ENCODE measurements at places on chromosomes 4 and X.
A peak's percentile ranks its signal among the peaks of the same experiment; 100 is the strongest.

DNA sequence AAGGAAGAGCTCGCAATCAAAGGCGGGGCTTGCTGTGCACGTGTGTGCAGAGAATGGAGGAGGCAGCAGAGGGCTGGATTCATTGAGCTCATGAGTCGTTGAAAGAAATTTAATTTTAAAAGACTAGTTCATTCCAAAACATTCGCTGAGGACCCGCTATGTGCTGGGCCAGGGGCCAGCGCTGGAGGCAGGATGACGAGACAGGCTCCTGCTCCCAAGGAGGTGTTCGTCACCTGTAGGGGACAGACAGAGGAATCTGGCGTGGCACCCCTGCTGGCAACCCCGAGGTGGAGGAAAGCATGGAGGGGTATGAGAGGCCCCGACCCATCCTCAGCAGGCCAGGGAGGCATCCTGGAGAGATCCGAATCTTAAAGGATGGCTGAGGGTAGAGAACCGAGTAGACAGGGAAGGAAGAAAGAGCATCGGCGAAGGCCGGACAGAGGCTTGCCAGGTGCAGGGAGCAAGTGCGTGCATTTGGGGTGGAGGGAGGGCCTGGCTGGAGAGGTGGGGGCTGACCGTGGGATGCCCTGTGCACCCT is 96.4 kb downstream of the CPZ start:
- DNase-seq = no peak

DNA sequence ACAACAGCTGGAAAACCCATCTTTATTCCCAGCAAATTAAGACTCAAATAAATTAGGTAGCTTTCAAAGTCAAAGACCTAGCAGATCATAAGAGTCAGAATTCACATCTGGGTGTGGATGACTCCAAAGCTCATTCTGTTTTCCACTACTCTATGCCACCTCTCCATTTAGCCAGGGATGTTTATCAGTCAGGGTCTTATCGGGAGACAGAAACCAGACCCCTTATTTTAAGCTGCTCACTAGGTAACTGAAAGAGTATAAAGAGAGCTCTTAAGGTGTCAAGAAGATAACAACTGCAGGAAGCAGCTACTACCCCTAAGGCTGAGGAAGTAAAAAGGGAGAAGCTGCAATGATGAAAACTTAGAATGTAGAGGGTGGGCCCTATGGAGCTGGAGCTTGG is 333.7 kb upstream of the KLF3 start:
- DNase-seq = peak; percentile 45

- DNase-seq = no peak
These were observed 4.4 kb upstream of the INPP4B start for GRCh38 chr4:142850478-142850877.

GRCh38 chr4:18202486-18202885 is 180.9 kb upstream of the LCORL start:
- DNase-seq = no peak

DNA sequence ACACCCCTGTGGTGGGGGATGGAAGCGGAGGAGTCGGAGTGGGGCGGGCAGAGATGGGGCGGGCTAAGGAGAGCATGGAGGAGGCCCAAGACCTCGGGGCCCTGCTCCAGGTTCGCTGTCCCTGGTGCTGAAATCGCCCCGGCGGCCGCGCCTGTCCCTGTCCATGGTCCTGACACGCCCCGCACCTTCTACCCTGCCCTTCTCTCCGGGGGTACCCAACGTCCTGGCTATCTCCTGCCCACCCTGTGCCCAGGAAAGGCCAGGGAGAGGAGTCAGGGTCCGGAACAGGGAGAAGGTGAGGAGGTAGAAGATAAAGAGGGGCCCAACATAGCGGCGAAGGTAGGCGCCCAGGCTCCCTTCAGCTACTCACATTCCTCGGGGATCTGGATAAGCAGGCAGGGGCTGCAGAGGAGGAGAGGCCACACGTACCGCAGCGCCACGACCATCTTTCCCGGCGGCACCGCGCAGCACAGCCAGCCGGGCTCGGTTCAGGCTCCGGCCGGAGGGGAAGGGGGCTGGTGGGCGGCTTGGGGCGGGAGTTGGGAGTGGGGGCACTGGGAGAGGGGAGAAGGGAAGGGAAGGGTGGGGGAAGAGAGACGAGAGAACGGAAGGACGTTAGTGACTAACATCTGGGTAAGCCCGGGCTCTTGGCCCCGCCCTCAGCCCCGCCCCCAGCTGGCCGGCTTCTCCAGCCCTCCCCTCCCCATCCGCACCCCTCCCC is 10.4 kb downstream of the L1CAM start:
- peak; percentile 5 for DNase-seq

GRCh38 chr4:156100651-156101050 is 147.0 kb upstream of the CTSO start:
- DNase-seq = no peak

DNA sequence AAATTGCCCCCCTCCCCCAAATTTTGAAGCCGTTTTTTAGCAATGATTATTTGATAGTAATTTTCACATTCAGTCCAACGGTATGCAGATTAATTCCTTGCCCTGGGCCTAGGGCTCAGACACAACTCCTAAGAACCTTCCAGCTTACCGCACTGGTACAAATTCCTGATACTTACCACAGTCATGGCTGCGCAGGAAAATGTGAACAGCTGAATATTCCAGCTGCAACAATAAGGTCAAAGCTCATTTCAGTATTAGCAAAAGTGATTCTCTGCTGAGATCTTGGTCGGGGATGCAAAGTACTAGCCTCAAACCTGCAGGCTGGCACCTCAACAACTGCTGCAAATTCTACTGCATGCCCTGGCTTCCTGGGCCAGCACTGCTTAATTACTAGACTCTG is 3.0 kb downstream of the ATP11C start:
- no peak for DNase-seq

- DNase-seq = no peak
These were observed 6.1 kb downstream of the APLN start for GRCh38 chrX:129648514-129649267.

DNA sequence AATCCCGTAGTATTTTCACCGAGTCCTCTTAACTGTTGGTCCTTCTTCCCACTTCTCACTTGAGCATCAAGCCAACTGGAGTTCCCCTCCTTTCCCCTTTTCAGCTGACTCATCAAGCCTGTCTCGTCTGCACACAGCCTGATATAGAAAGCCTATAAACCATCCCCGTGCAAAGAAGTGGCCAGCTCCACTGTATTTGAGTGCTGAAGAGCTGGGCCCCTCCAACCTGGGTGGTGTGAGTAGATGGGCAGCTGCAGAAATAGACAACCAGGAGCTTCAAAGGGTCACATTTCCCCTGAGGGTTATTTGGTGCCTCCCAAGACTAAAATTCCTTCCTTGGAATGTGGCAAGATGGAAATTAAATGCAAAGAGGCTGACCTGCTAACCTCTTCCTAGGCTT is 199.7 kb downstream of the HS6ST2 start:
- DNase-seq = no peak

DNA sequence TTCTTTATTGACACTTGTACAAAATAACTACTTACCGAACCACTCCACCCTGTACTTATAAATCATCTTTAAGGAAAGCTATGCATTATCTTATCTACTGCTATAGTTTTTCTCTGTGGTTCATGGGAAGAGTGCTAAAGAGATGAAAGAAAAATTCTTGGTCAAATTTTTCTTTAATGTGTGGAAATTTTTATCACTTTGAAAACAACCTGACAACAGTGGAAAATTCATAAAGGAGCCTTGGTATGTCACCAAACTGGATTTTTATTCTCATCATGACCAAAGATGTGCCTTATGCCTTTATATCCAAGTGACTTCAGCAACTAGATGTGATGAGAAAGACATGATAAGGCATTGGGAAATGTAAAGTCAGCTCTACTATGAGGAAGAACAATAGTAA is 67.2 kb upstream of the SPP1 start:
- no peak for DNase-seq

- DNase-seq = no peak
These were observed 10.0 kb downstream of the SAT1 start for GRCh38 chrX:23792861-23793553.

- DNase-seq = no peak
These were observed 19.5 kb upstream of the HADH start for GRCh38 chr4:107970063-107970798.

DNA sequence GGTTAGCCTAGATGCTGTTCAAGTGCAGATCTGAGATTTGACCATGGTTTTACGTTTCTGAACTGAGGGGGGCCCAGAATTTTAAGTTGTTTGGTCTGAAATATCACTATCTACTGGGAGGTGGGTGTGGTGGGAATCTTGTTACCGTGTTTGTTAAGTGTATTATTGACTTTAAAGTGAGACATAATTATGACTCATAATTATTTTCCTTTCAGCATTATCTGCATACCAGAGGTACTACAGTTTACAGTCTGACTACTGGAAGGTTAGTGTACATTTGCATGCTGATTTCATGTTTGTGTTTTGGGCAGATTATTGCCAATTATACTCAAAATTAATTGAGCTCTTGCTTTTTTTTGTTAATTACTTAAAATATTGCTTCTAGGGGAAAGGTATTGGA is 101.5 kb downstream of the KDM6A start:
- DNase-seq = no peak

DNA sequence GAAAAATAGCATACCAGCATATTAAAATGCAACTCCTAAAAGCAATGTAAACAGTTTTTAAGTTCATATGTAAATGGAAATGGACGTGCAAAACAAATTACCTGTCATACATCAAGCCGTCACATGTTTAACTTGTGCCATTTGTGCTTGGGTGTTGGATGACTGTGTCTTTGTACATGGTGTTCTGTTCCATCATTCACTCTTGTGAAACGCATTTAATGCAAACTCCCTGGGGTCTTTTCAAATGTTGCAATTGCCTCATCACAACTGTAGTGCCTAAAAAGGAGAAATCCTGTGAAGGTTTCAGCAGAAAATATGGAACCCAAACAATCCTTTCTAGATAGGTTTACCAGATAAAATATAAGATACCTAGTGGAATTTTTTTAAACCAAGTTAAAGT is 52.4 kb downstream of the PHOX2B start:
- no peak for DNase-seq

GRCh38 chr4:155009288-155009687 is 199.1 kb upstream of the NPY2R start:
- no peak for DNase-seq

DNA sequence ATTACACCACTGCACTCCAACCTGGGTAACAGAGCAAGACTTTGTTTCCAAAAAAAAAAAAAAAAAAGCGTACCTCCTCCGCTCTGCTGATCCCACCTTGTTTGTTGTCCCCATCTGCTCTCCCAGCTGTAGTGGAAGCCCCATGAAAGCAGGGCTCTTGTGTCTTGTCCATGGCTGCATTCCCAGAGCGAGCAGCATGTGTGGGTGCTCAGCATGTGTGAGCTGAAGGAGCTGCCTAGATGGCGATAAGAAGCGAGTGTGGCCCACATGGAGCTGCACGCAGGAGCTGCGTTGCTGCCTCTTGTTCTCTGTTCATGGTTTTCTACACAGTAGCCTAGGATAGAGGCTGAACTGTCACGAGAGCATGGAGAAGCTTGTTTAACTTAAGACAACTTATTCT is 12.4 kb downstream of the NSD2 start:
- DNase-seq = no peak

DNA sequence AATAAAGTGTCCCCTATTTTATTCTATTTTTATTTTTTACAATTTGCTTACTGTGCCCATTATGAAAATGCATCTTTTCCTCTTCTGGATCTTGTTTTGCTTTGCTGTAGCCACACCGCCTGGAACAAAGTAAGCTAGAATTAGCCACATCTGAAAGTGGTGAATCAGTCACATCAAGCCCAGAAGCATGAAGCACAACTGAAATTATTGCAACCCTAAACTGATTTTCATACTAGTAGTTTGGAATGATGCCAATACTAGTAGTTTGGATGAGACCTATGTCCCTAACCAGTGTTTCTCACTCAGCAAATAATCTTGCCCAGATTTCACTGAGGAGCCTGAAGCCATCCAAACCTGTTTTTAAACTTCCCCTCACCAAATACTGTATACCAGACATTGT is 303.0 kb downstream of the EPHA5 start:
- no peak for DNase-seq

- DNase-seq = no peak
These were observed 1.5 kb upstream of the PAQR3 start for GRCh38 chr4:78940752-78941151.

DNA sequence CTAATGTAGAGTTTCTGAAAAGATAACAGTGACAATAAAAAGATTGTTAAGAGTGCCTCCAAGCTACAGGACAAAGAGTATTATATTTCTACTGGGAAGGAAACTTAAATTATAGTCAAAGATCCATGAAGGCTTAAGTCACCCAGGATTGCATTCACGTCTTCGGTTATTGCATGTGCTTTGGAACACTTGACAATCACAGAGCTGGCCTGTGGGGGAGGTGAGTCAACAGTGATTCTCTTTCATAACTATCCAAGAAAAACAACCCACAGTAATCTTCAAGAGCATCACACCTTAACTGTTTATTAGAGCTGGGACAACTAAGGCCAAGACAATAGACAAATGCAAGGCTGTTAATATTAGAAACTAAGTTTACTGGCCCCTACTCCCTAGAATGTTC is 40.3 kb downstream of the PDGFC start:
- peak; percentile 32 for DNase-seq

DNA sequence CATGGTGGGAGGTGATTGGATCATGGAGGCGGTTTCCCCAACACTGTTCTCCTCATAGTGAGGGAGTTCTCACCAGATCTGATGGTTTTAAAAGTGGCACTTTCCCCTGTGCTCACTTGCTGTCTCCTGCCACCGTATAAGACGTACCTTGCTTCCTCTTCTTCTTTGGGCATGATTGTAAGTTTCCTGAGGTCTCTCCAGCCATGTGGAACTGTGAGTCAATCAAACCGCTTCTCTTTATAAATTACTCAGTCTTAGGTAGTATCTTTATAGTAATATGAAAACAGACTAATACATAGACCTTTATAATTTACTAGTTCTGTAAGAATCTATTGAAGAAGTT is 82.5 kb upstream of the PITX2 start:
- DNase-seq = no peak

- no peak for DNase-seq
These were observed 612.7 kb downstream of the KCTD8 start for GRCh38 chr4:43835869-43836268.

- no peak for DNase-seq
These were observed 126.2 kb downstream of the MAPK10 start for GRCh38 chr4:86233681-86234080.

GRCh38 chr4:15805583-15806517 is 27.7 kb downstream of the CD38 start:
- peak; percentile 71 for DNase-seq

DNA sequence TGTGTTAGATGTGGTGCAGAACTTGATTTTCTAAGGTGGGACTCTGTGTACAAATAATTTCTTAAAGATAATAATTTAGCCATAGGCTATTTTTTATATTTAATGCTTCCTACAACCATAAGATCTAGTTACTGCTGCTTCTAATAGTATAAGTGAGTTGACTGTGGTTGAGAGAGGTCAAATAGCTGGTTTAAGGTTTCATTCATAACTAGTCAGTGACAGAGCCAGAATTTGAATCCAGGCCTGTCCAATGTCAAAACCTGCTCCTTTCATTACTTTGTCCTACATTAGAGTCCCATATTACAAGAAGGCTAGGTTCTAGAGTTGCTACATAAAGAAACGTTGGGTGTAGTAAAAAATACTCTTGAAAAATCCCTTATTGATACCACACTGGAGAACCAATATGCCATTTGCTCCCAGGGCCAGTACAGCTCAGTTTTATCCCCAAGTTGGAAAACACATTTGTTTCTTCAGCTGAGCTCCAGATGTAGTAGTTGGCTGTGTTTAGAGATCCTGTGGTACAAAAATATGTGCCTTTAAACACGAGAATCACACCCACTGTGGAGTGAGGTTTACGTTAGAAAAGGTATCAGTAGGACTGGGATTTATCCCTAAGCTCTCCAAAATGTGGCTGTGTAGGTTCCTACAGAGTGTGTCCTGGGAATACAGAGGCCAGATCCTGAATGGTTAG is 84.3 kb downstream of the REPS2 start:
- no peak for DNase-seq

- no peak for DNase-seq
These were observed 117.9 kb downstream of the CEP44 start for GRCh38 chr4:174401471-174402130.

All from inflammatory macrophage (primary cell).